Cortex of kidney (tissue), 1 donor: ENCODE measurements at places on chromosomes 3 and 15.

- DNase-seq, result no peak
These were observed 904.1 kb downstream of the OTOL1 start for GRCh38 chr3:162400697-162401096.

GRCh38 chr3:65678516-65678915 is 360.2 kb downstream of the MAGI1 start:
- DNase-seq, result no peak

- DNase-seq, result no peak
These were observed at the start of gene GAP43 for GRCh38 chr3:115623044-115623868. GAP43 (plus strand) TSS chr3:115623510; CDS start chr3:115623690, 180 bp downstream.

DNA sequence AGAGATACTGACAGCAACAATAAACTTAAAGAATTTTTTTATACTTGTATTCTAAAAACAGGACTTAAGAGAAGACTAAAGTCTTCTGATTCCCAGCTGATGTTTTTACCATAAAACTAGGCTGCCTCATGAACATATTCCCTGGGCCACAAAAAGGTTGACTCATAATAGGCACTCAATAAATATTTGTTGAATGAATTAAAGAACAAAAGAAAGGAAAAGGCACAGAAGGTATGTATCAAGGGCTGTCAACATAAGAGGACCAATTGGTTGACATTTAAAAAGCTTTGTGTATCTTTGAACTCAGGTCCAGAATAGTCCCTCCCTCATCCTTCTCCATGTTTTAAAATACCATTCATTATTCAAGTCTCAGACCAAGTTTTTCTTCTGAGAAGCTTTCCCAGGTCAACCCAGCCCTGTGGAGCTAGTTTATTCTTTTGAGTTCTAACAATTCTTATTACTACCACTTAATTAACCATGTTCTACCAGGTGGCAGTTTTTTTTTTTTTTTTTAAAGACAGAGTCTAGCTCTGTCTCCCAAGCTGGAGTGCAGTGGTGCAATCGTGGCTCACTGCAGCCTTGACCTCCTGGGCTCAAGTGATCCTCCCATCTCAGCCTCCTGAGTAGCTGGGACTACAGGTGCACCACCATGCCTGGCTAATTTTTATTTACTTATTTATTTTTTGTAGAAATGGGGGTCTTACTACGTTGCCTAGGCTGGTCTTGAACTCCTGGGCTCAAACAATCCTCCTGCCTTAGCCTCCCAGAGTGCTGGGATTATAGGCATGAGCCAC is 17.5 kb upstream of the ARHGEF3 start:
- no peak for DNase-seq

GRCh38 chr3:100060685-100061484 is 53.4 kb downstream of the FILIP1L start:
- no peak for DNase-seq

DNA sequence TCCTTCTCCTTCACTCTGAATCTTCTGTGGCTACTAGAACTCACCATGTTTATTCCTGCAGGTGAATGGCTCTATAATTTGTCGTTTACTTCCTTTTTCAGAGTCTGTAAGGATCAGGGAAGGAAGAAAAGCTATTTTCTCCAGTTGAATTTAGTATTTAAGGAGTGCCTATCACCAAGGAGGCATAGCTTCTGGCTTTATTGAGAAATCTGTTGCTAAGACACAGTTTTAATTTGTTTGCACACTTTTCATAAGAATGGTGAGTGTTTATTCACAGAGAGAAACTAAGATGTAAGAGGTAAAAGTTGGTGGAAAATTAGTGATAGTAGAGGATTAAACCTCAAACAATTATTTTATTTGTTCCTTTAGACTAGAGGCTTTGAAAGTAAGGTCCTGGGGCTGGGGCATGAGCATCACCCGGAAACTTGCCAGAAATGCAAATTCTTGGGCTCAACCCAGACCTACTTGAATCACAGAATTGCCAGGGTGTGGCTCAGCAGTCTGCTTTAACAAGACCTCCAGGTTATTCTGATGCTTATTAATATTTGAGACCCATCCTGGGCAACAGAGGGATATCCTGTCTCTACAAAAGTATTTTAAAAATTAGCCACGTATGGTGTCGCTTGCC is 461.3 kb downstream of the AGBL1 start:
- DNase-seq, result no peak

DNA sequence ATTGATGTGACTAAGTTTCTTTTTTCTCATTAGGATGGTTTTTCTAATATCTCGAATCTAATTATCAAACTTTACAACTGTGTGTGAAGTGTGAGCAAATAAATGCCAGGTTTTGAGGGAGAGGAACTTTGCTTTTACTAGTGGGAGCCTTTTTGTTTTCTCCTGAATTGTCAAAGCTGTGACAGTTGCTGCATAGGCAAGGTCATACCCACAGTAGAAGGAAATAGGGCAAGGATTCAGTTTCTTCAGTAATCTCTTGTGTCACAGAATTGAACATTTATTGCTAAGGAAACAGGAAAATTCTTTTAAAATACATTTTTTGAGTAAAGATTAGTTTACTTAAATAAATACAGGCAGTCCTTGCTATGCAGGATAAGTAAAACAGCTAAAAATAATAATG is 19.5 kb downstream of the GMPS start:
- DNase-seq, result no peak
